ENCODE measurements at places on chromosomes 12 and 14.

DNA sequence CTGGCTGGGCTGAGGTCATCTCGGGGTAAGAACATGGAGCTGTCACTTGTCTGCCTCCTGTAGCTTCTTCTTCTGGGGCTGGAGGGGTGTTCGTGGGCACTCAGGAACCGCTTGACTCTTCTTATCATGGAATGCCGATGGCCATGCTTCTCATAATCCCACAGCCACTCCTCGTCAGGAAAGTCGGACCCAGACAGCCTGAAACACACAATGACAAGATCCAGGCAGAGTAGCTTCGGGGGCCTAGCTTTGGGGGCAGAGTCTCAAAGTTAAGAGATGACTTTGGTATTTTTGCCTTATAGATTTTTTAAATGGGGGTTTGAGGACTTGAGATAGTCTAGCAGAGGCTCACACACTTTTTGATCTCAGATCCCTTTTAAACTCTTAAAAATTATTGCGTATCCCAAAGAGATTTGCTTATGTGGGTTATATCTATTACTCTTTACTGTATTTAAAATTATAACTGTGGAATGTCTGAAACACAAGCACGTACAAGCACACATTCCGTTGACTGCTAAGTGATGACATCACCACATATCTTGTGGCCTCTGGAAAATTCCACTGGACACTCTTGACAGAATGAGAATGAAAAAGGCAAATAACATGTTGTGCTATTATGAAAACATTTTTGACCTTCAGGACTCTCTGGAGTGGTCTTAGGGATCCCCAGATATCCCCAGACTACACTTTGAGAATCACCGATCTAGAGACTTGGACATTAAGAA is 43.3 kb downstream of the BEST3 start:
- no peak for DNase-seq

DNA sequence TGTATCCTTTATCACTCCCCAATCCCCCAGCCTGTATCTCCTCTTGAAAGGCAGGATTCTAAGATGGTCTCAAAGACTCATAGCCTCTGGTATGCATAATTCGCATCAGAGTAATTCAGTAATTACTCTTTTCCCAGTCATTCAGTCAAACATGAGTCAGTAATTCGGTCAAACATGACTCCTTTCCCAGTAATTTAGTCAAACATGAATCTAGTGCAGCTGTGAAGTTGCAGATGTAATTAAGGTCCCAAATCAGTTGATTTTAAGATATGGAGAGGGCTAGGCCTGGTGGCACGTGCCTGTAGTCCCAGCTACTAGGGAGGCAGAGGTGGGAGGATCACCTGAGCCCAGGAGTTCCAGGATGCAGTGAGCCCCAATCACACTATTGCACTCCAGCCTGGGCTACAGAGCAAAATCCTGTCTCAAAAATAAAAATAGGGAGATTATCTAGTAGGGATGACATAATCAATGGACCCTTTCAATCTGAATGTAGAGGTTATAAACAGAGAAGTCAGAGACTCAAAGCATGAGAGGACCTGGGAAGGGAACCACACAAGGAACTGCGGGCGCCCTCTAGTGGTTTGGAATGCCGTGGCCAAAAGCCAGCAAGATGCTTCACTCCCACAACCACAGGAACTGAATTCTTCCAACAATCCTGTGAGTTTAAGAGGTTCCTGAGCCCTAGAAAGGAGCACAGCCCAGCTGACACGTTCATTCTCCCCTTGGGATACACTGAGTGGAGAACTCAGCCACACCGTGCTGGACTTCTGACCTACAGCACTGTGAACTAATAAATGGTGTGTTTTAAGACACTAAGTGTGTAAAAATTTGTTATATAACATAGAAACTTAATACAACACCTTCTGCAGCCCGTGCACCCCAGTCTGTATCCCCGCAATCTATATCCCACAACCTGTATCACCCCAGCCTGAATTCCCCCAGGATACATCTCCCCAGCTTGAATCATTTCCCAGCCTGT is 14.3 kb upstream of the ARMH4 start:
- peak; percentile 88 for DNase-seq

GRCh38 chr14:75825147-75825592 is 156.6 kb downstream of the TGFB3 start:
- DNase-seq: no peak

DNA sequence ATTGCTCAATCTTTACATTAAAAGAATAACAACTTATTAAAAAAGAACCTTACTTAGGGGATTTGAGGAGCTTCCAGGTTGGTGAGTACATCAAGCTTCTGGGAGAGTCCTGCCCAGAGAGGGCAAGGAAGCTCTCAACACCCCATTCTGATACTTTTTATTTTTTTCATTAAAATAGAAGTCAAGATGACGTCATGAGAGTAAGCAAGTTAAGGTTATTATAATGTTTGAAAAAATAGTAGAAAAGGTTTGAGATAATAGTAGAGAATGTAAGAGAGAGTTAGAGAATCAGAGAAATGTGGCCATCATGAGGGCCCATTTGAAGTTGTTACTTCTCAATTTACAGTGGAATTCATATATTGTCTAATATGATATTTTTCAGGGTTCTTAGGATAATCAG is 221.0 kb upstream of the SLC16A7 start:
- DNase-seq: no peak

DNA sequence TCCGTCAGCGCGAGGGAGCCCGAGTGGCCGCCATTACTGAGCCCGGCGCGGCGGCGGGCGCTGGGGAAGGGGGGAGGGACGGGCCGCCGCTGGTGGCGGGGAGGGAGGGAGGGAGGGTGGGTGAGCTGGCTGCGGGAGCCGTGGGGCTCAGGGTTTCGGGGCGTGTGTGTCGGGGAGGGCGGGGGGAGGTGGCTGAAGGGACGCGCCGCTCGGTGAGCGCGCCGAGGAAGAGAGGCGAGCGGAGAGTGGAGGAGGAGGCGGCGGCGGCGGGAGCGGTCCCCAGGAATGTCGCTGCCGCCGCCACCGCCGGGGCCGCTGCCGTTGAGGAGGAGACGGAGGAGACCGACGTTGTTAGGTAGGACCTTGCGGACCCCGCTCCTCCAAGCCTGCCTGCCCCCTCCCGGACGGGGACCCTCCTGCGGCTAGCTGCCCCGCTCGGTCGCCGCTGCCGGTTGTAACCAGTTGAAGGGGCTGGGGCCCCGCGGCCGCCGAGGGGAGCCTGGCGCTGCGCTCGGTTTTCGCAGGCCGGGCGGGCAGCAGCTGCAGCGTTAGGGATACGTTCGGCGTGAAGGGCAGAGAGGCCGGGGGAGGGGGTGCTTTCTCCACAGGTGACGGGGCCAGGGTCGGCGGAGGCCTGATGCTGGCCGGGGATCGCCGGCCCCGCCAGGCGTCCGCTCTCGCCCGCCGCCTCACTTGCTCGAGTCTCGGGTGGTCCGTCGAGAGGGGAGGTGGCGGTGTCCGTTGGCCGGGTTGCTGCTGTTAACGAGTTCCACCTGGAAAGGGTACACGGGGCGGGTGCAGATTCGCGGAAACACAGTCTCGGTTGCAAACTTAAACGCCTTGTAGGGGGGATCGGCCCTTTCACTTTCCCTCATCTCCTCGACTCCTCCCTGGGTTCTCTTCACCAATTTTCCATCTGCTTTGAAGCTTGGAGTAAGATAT is at the start of gene ARHGAP5:
ARHGAP5 (plus strand) TSS at position 224 of the 942 bp plus-strand sequence. CDS start 13,366 bp downstream, outside the sequence.
- DNase-seq: peak; percentile 46

- no peak for DNase-seq
Measured at GRCh38 chr14:104734991-104735779, 11.2 kb downstream of the ADSS1 start.

GRCh38 chr12:109510196-109510595 is 32.8 kb downstream of the UBE3B start:
- DNase-seq: no peak

GRCh38 chr12:12872934-12873275 is 18.5 kb upstream of the GPRC5A start:
- DNase-seq: no peak

All from activated CD4-positive, alpha-beta T cell treated with anti-CD3 and anti-CD28 coated beads, Interleukin-2, amount 50 U/mL, for 48 hours (primary cell).